Immature natural killer cell (primary cell): ENCODE measurements at places on chromosomes 11 and 22.

DNA sequence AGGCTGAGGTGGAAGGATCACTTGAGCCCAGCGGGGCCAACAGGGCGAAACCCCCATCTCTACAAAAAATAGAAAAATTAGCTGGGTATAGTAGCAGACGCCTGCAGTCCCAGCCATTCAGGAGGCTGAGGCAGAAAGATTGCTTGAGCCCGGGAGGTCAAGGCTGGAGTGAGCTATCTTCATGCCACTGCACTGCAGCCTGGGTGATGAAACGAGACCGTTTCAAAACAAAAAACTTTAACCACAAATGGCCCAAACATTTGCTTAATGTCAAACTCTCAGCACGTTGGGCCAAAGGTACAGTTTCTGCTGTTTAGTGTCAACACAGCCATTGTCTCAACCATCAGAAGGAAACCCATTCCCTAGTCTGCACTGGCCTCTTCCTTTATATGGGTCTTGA is 69.2 kb upstream of the TTC12 start:
- H3K36me3 ChIP-seq: peaks cover 58% of the 10 kb centered on the region
- DNase-seq: no peak
- no peak overlapping the region for H3K4me3 ChIP-seq
- H3K27me3 ChIP-seq: peaks cover 4% of the 10 kb centered on the region
- H3K27ac ChIP-seq: no peak overlapping the region

GRCh38 chr11:65474864-65475263 is 24.0 kb upstream of the MALAT1 start:
- peaks cover 22% of the 10 kb centered on the region for H3K27me3 ChIP-seq
- peaks cover 16% of the 10 kb centered on the region for H3K4me1 ChIP-seq
- no peaks in the 10 kb centered on the region for H3K36me3 ChIP-seq
- H3K4me3 ChIP-seq: no peak overlapping the region

DNA sequence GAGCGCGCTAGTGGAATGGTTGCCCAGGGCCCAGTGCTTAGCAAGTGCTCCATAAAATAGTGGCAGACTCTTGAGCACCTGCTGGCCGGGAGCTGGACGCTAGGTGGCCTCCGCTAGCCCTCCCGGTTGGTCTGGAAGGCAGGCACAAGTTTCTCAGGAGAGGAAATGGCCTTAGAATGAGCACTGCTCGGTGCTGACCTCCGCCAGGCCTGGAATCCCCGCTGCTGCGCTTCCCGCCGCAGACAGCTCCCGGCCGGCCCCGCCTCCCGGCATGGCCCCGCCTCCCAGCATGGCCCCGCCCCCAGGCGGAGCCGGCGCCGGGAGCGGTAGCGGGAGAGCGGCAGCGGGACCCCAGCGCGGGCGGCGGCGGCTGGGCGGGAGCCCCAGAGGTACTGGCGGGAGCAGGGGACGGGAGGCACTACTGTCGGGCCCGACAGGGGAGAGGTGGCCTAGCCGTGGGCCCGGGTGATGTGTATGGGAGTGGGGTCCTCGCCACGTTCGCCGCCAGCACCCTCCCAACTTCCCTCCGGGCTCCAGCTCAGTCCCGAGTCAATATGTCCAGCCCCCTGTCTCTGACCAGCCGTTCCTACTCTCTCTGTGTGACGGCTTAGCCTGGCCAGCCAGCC is at the start of gene SIPA1:
SIPA1 (plus strand) TSS at position 308 of the 626 bp plus-strand sequence. CDS start 2,821 bp downstream, outside the sequence.
- H3K27me3 ChIP-seq: peaks cover 35% of the 10 kb centered on the region
- peak within 1 kb of the TSS; percentile 91 for H3K4me3 ChIP-seq
- peaks cover 16% of the 10 kb centered on the region for H3K36me3 ChIP-seq
- H3K27ac ChIP-seq: peak within 1 kb of the TSS; percentile 100
- DNase-seq: peak; percentile 87

DNA sequence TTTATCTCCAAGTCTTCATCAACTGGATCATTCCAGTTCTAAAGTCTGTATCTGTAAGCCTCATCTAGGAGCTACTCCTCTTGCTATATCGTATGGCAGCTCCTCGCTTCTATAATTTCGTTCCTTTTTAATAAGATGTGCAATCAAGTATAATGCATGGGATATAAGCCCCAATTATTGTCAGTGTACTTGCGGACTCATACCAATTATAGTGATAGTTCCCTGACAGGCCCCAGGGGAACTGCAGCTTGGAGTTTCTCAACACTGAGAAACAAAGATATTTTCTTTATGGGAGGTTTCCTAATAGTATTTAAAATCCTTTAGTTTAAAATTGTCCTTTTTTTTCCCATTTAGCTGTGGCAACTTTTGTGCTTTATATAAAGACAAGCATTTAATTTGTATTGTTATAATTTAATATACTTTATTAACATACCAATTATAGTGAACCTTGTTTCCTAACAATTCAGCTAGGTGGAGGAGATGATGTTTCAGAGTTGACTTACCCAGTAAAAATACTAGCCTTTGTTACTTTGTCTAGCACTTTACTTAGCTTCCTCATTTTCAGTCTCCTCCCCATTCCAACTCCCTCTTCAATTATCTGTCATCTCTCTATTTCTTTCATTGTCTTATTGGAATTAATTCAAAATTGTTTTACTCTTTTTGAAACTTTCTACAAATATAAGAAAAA is 25.3 kb upstream of the DDX17 start:
- no peak for DNase-seq
- peaks cover 6% of the 10 kb centered on the region for H3K4me1 ChIP-seq
- no peaks in the 10 kb centered on the region for H3K27me3 ChIP-seq
- peak overlapping the region; percentile 12 for H3K27ac ChIP-seq
- no peaks in the 10 kb centered on the region for H3K36me3 ChIP-seq
- no peak overlapping the region for H3K4me3 ChIP-seq

DNA sequence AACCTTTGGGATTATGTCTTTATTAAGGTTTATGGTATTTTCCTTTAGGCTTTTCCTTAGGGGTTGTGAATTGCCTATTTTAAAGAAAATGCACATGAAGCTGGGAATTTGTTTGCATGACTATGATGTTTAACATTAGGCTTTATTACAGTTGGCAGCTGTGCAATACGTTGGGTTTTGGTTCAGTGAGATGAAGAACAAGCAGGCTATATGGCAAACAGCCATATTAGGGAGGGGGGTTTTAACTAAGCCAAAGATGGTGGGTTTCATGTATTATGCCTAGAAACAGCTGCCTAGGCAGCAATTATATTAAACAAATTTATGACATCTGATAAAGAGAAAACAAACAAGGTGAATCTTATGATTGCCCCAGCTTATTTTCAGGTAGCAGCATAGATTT is 880.8 kb downstream of the FAM181B start:
- H3K4me1 ChIP-seq: no peaks in the 10 kb centered on the region
- H3K27ac ChIP-seq: no peak overlapping the region
- no peak overlapping the region for H3K4me3 ChIP-seq
- H3K27me3 ChIP-seq: no peaks in the 10 kb centered on the region
- no peaks in the 10 kb centered on the region for H3K36me3 ChIP-seq
- DNase-seq: no peak

GRCh38 chr11:8263769-8264410 is at the start of gene LMO1:
LMO1 (minus strand) TSS chr11:8263878; CDS start chr11:8263362, 516 bp downstream.
- peaks cover 7% of the 10 kb centered on the region for H3K27me3 ChIP-seq
- no peaks in the 10 kb centered on the region for H3K36me3 ChIP-seq
- peak; percentile 9 for DNase-seq
- H3K27ac ChIP-seq: no peak within 1 kb of the TSS

DNA sequence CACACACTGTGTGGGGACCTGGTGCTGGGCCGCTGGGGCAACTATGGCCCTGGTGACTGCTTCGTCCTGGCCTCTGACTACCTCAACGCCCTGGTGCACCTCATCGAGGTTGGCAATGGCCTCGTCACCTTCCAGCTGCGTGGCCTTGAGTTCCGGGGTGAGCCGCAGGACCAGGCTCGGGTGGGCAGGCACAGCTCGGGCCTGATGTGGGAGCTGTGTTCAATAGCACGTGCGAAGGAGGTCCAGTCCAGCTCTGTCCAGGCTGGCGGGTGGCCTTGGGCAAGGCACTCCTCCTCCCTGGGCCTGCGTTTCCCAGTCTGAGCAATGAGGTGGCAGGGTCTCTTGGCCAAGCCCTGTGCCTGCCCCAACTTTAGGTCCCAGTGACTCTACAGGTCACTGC is 8.3 kb upstream of the SIPA1 start:
- H3K36me3 ChIP-seq: no peaks in the 10 kb centered on the region
- no peaks in the 10 kb centered on the region for H3K27me3 ChIP-seq
- DNase-seq: no peak
- peaks cover 26% of the 10 kb centered on the region for H3K4me1 ChIP-seq
- no peak overlapping the region for H3K27ac ChIP-seq
- H3K4me3 ChIP-seq: no peak overlapping the region

- H3K36me3 ChIP-seq: no peaks in the 10 kb centered on the region
- H3K4me3 ChIP-seq: no peak overlapping the region
- peaks cover 32% of the 10 kb centered on the region for H3K4me1 ChIP-seq
- no peak for DNase-seq
- peaks cover 4% of the 10 kb centered on the region for H3K27me3 ChIP-seq
Observed at GRCh38 chr11:88531831-88532230, 194.3 kb upstream of the CTSC start.

GRCh38 chr11:9507277-9507580 is 46.4 kb downstream of the ZNF143 start:
- peaks cover 22% of the 10 kb centered on the region for H3K36me3 ChIP-seq
- H3K4me1 ChIP-seq: peaks cover 24% of the 10 kb centered on the region
- DNase-seq: no peak

DNA sequence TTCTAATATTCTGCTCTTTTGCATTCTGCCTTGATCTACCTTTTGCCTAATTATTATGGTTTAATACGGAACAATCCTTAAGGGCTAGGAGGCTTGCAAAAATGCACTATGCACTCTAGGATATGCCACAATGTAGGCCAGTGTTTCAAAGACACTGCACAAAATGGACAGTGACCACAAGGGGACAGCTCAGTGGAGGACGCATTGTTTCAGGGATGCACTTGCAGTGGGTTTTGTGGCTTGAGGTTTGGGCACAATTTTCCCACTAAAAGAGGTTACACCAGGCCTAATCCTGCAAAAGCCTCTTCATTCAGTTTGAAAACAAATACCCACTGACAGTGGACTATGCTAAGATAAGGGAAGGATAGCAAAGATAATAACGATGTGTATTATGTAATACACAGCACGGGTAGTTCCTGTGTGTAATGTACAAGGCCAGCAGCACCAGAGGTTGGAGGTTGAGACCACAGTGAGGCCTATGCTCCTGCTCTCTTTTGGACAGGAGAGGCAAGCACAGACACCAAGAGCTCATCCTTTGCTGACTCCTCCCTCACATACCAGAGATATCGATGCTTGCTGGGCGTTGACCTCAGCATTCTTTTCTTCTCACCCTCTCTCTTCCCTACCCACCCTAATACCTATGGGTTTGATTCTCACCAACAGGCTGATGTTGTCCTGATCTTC is 12.7 kb downstream of the MAP6 start:
- peaks cover 9% of the 10 kb centered on the region for H3K27me3 ChIP-seq
- H3K27ac ChIP-seq: no peak overlapping the region

GRCh38 chr11:47980907-47981621 is 705 bp downstream of the PTPRJ start:
- H3K27me3 ChIP-seq: peaks cover 2% of the 10 kb centered on the region
- H3K36me3 ChIP-seq: peaks cover 5% of the 10 kb centered on the region
- no peak overlapping the region for H3K27ac ChIP-seq
- peak overlapping the region; percentile 95 for H3K4me3 ChIP-seq
- DNase-seq: peak; percentile 45

- H3K27ac ChIP-seq: no peak overlapping the region
- H3K36me3 ChIP-seq: no peaks in the 10 kb centered on the region
- no peak for DNase-seq
Observed at GRCh38 chr22:43118024-43118849, 7.7 kb downstream of the BIK start.

DNA sequence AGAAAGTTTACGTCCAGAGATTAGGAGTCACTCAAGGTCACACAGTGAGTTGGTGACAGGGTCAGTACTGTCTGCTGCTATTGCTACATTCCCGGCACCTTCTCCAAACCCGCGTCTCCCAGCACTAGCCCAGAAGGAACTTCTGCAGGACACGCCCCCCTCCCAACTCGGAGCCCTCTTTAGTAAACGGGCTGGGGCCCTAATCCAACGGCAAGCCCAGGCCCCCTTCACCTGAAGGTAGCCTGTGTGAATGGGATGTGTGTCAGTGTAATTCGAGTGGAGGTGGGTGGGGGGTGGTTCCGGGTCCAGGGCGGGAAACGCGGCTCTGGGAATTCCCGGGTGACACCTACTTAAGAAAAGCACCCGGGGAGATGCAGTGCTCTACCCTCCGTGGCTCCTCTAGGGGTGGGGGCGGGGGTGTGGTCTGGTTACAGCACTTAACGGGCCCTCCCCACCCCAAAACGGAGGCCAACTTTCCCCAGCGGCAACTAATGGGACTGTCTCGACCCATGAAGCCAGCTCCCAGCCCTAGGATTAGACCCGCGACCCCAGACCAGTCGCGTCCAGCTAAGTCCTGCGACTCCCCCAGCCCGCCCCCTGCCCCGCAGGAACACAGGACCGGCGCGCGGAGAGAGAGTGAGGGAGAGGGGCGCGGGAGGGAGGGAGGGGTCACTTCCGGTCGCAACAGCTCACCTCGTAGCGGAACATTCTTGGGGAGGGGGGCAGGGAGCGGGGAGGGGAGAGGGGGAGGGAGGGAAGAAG is 468 bp downstream of the PATL1 start:
- peaks cover 37% of the 10 kb centered on the region for H3K4me1 ChIP-seq
- H3K4me3 ChIP-seq: peak overlapping the region; percentile 94
- peaks cover 8% of the 10 kb centered on the region for H3K27me3 ChIP-seq

GRCh38 chr11:2708151-2708581 is 8.4 kb upstream of the KCNQ1OT1 start:
- no peak overlapping the region for H3K27ac ChIP-seq
- no peaks in the 10 kb centered on the region for H3K4me1 ChIP-seq
- no peak overlapping the region for H3K4me3 ChIP-seq
- peaks cover 7% of the 10 kb centered on the region for H3K27me3 ChIP-seq

GRCh38 chr11:64078905-64079304 is 43.2 kb downstream of the FLRT1 start:
- no peak overlapping the region for H3K4me3 ChIP-seq
- H3K27me3 ChIP-seq: peaks cover 5% of the 10 kb centered on the region
- no peaks in the 10 kb centered on the region for H3K4me1 ChIP-seq
- no peak for DNase-seq
- no peak overlapping the region for H3K27ac ChIP-seq

- no peak overlapping the region for H3K4me3 ChIP-seq
- H3K27me3 ChIP-seq: peaks cover 8% of the 10 kb centered on the region
- H3K27ac ChIP-seq: no peak overlapping the region
- no peak for DNase-seq
- H3K4me1 ChIP-seq: peaks cover 3% of the 10 kb centered on the region
Observed at GRCh38 chr11:74685905-74686304, 45.3 kb downstream of the CHRDL2 start.

DNA sequence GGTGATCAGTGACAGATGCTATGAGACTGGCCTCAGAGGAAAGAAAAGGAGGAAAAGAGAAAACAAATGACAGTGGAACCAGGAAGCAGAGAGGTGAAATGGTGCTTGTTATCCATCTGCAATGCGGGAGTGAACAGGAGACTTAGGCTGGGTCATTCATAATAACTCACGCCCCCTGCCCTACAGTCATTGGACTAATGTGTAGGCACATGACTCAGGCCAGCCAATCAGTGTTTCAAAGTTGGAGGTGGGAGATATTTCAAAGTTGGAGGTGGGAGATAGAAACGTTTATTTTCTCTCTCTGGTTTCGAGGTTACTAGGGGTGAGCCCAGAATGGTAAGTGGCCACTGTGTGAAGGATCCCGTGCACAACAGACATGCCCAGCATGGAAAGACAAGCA is 30.3 kb downstream of the SLC22A6 start:
- no peaks in the 10 kb centered on the region for H3K36me3 ChIP-seq
- no peak overlapping the region for H3K27ac ChIP-seq

GRCh38 chr11:82458761-82459160 is 274.9 kb downstream of the FAM181B start:
- H3K4me1 ChIP-seq: no peaks in the 10 kb centered on the region
- H3K36me3 ChIP-seq: no peaks in the 10 kb centered on the region
- no peak overlapping the region for H3K4me3 ChIP-seq
- peaks cover 3% of the 10 kb centered on the region for H3K27me3 ChIP-seq
- no peak for DNase-seq
- no peak overlapping the region for H3K27ac ChIP-seq
